Urothelium cell line (cell line): ENCODE measurements at places on chromosomes 5 and 9.

DNA sequence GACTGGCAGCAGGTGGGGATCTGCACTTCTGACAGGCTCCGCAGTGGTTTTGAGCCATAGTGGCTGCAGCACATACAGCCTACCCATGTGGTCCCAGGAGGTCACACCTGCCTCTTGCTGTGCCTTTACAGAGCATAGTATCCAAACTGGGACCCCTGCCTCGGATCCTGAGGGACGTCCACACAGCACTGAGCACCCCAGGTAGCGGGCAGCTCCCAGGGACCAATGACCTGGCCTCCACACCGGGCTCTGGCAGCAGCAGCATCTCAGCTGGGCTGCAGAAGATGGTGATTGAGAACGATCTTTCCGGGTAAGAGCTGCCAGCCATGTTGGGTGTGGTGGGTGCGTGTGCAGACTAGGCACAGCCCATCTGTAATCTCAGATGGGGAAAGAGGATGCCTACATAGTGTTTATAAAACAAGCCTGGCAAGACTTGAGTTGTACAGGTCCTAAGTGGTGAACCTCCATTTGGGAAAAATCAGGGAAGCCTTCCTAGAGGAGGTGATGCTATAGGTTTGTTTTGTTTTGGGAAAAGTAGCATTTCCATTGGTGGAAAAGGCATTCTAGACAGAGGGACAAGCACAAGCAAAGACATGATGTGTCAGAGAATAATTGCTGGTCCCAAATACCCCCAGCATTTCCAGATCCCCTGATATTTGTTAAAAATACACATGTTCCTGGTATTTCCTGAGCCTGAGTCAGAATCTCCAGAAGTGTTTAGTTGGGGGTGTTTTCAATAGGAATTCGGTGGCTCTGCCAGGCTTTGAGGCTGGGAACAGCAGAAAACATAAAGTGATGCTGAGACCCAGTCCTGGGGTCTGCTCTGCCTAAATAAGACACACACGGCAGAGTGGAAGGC, 119.2 kb downstream of the DAB2IP start:
- DNase-seq = no peak

- DNase-seq = no peak
Observed at GRCh38 chr9:71765693-71766092, 2.6 kb downstream of the CEMIP2 start.

DNA sequence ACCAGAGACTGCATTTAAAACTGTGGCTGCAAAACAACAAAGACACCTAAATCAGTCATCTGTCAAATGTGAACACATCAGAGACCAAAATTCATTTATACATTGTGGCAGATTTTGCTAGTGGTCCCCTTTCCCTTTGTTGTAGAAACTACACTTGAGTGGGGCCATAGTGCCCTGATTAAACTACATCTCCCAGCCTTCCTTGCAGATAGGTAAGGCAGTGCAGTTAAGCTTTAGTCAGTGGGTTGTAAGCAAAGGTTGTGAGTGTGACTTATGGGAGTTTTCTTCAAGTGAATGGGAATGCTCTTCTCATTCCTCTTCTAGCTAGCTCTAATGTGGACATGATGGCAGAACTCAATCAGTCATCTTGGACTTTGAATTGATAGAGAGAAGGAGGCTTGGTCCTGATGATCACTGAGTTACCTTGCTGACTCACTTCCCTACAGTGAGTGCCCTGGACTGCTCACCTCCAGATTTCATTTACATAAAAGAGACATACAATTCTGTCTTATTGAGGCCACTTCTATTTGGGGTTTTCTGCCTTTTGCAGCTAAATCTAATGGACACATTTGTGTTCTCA, 35.2 kb upstream of the SPARC start:
- no peak for DNase-seq

GRCh38 chr9:130139251-130139650, 33.0 kb upstream of the NCS1 start:
- DNase-seq = no peak

DNA sequence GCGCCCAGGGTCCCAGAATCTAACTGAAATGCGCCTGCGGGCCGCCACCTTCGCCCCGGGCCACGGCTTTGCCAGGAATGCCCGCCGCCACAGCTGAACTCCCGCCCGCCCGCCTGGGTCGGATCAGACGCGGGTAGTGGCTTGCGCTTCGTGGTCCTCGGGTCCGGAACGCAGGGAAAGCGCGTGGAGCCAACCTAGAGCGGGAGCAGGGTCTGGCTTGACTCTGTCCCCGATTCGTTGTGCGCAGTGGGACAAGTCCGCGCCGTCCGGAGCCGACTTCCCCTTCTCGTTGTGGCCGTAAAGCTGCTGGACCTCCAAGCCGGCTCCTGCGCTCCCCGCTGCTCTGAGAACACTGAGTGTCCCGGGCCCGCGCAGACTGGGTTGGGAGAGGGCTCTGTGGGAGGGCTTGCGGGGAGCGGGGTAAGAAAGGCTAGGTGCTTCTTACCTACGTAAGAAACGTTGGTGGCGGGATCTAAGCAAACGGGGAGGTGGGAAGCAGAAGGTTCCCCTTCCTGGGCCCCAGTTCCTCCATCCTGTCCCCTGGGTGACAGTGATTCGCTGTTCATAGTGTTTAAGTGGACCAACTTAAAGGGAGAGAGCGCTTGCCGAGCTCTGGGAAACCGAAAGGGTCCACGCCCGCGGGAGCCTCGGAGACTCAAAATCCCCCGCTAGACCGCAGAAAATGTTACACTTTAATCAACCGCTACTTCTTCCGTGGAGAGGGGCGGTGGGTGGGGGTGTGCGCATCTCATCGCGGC, 4.4 kb upstream of the FOXE1 start:
- no peak for DNase-seq

- peak; percentile 25 for DNase-seq
Observed at GRCh38 chr9:134165357-134166315, 1.3 kb upstream of the RNU6ATAC start.

DNA sequence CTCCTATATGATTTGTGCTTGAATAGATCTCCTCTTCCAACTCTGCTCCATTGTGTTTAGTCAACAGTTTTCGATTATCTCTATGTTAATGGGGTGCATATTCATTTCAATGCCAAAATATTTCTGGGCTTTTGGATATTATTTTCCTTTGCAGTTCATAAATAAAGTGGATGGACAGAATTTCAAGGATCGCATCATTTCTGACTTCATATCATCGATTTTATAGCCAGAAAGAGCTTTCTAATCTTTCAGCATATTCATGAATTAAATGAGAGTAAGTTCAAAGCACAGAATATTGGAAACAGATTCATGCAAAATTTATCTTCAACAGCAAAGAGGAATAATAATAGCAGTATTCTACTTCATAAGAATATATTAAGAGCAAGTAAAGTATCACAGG, 60.0 kb upstream of the MINAR2 start:
- DNase-seq = no peak
